ENCODE measurements at places on chromosomes 6 and 20.

- DNase-seq = no peak
Observed at GRCh38 chr6:135693811-135694370, 157.6 kb upstream of the PDE7B start.

- DNase-seq = no peak
Observed at GRCh38 chr6:136566007-136566487, 15.8 kb upstream of the MAP7 start.

DNA sequence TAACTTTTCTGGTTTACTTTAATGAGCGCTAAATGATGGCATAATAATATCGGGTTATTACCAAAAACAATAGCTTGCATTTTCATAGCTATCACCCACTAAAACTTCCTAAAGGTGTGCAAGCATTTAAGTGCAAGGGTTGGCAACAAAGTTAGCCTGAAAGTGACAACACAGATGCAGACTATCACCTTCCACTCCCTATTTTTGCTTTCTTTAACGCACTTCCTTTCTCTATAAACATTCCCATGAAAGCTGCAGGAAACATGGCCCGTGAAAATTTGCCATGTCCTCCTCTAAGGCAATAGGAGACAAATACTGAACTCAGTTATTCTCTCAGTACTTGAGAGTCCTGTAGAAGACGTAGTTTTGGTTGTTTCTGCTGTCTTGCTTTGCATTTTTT, 2.7 kb downstream of the MYCT1 start:
- DNase-seq = no peak

- no peak for DNase-seq
Observed at GRCh38 chr20:25600632-25601031, 15.3 kb upstream of the NINL start.

DNA sequence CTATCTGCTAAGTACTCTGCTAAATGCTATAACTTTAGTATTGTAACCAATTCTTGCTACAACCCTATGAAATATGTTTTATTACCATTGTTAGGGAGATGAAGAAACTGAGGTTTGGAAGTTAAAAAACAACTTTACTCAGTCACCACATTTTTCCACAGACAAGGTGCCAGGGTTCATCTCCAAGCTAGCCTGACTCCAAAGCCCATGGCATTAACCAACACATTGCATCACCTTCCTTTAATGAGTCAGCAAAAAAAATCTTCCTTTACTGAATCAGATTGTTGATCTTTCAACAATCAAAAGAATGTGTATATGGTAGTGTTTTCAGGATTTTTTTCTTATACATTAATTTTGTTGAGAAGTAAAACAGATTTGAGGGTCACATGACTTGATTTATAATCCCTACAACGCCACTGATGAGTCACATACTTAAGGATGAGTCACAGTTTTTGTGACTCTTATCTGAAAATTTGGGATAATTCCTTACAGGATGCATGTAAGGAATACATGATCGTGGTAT, 41.5 kb downstream of the MAN1A1 start:
- DNase-seq = no peak

DNA sequence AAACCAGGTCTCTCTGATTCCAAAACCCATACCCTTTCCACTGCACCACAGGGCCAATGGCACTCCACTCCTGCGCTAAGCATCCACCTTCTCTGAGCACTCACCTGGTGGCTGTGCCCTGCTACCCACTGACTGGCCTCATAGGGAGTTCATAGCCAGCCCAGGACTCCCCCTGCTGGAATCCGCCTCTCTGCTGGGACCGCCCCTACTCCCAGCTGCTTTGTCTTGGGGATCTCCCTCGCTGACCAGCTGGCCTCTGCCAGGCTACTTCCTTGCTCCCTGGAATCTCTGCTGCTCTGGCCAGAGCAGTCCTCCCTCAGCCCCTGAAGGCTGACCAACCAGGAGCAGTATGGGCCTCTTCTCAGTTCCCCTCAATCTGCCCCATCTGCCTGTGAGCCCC, 129.7 kb downstream of the FAXC start:
- DNase-seq = no peak

DNA sequence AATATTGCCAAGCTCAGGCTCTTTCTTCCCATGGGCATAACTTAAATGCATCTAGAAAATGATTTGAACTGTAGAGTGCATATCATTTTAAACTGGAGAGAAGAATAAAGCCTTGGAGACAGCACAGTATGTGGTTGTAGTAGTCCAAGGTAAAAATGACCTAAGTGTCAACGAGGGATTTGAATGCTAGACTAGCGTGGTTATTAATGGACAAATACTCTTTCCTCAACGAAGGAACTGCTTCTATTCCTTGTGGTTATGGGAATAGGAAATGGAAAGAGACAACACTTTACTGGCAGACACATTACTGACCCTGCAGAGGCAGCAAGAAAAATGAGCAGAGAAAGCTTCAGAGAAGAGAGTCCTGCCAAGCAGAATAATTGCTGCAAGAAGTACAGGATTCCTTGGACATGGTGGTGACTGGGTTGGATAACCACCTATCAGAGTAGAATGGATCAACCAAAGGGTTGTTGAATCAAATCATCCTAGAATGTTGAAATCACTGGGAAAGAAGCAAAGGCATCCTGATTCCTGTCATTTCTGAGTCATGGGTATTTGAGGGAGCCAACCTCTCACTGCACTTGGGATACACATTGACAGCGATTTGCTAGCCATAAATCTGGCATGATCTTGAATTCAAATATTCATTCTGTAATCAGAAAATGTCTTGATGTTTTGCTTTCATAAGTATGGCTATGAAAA, 258.1 kb upstream of the EPHA7 start:
- DNase-seq = no peak

DNA sequence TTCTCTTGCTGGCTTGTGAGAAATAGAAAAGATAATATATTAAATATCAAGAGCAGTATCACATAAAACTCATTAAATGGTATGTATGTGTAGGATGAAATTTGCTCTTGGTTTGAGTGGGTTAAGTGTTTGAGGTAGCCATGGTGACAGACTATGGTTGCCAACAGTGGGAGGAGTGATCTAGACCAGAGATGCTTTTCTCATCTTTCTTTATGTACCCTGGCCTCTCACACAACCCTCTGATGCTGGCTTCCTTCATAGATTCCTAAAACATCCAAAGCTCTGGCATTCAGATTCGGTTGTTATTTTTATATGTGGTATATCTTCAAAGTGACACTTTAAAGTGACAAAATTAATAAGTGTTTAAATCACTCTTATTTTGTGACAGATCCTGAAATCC, 9.0 kb upstream of the MLIP start:
- DNase-seq = no peak

DNA sequence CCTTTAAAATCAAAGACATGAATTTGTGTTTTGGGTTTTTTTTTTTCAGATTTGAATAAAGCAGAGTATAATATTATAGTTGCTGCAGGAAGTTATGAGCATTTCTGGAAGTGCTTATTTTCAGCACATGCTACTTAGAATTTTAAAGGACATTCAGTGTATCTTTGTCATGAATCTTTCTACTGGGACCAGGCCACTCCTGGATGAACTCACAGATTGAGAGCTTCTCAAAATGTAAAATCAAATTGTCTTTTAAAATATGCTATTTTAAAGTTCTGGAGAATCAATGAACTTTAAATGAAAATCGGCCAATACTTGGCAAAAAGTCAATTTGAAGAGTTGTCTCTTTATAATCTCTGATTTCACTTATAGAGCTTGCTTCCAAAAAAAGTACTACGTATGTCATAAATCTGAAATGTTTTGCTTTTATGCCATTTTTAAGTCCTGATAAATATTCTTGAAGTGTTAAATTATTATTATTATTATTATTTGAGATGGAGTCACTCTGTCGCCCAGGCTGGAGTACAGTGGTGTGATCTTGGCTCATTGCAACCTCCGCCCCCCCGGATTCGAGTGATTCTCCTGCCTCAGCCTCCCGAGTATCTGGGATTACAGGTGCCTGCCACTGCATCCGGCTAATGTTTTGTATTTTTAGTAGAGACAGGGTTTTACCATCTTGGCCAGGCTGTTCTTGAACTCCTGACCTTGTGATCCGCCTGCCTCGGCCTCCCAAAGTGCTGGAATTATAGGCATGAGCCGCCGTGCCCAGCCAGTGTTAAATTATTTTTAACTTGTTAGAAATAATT, 175.7 kb upstream of the AKAP12 start:
- DNase-seq = no peak

GRCh38 chr20:34017610-34018009, 23.9 kb downstream of the RALY start:
- DNase-seq = no peak

- DNase-seq = no peak
Observed at GRCh38 chr6:91013511-91013910, 426.6 kb upstream of the MAP3K7 start.

DNA sequence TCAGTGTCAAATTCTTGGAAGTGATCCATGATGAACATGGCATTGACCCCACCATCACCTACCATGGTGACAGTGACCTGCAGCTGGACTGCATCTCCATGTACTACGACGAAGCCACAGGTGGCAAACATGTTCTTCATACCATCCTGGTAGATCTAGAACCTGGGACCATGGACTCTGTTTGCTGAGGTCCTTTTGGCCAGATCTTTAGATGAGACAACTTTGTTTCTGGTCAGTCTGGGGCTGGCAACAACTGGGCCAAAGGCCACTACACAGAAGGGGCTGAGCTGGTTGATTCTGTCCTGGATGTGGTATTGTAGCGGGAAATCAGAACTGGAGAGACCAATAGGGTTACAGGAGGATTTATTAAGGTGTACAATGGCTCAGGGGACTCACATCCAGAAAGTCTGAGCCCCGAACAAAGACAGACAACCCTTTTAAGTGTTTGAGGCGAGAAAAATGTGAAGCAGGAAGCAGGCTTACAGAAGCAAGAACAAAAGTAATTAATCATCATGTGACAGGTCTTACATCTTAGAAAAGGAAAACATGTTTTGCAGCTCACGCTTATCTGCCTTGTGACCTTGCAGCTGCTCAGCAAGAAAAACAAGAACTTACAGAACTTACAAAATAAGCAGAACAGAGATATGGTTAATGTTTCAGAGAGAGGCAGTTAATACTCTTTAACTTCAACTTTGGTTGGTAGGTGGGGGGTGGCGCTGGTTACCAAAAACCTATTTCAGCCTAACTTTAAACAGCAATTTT, 58.8 kb upstream of the MOCS1 start:
- no peak for DNase-seq

GRCh38 chr20:39885975-39886649, 802.9 kb downstream of the MAFB start:
- DNase-seq = no peak

DNA sequence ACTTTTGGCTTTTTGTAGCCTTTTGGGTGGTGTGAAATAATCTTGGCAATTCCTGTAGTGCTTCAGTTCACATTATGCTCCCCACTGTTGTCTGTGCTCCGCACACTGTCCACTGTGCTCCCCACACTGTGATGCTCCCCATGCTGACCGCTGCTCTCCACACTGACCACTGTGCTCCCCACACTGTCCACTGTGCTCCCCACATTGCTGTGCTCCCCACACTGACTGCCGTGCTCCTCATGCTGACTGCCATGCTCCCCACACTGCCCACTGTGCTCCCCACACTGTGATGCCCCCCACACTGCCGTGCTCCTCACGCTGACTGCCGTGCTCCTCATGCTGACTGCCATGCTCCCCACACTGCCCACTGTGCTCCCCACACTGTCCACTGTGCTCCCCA, 118.9 kb downstream of the PACRG start:
- no peak for DNase-seq

DNA sequence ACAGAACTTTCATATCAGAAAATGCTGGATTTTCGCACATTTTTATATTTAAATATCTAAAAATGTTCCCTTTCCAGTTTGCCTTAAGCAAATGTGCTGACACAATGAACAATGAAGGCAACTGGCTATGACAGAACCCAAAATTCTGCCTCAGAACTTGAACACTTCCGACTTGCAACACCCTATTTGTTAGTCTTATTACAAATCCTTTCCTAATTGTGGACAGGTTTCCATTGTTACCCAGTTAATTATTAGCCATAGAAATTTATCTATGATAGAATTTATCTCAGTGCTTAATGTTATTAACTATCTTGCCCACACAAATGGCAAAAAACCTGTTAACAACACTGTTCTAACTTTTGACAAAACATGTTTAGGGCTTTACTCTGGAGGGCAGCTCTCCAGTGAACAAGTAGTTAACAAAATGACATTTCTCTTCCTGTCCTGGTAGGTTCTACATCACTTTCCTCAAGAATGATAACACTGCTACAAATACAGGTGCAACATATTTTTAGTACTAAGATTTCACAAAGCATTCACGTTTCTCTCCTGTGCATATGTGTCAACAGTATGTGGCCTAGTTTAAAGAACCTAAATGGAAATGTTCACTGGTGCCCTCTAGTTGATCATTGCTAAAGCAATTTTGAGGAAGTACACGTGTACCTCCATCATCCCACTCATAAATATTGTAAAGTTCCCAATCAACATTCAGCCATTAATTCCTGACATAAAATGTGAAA, 58.4 kb downstream of the HIVEP2 start:
- DNase-seq = no peak

DNA sequence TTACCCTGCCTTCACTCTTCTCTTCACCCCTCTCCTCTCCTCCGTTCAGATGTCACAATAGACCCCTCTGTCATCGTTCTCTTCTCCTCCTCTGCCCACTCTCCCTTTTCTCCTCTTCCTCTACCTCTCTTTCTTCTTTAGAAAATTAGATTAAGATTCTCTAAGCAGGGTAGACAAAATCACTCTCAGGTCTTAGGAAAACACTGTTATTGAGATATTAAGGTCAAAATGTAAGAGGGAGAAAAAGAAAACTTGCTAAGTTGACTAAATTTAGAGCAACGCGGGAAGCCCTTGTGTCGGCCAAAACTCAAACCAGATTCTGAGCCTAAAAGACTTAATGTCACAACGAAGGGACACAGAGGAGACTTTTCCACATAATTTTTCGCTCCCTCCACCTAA, 22.1 kb upstream of the ZNF184 start:
- DNase-seq = no peak

GRCh38 chr6:138538390-138539031, 39.2 kb upstream of the NHSL1 start:
- no peak for DNase-seq

DNA sequence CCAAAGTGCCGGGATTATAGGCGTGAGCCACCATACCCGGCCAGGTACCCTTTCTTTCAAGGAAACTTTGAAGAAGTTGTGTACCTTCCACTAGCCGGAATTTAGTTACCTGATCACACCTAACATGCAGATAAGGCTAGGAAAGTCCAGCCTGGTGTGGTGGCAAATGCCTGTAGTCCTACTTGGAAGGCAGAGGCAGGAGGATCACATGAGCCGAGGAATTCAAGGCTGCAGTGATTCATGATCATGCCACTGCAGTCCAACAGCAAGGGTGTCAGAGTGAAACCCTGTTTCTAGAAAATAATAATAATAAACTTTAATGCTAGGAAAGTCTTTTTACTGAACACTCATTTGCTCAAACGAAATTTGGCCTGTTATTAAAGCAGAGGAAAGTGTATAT, 21.0 kb downstream of the NFYA start:
- no peak for DNase-seq

- DNase-seq = no peak
Observed at GRCh38 chr6:12467706-12468670, 177.8 kb downstream of the EDN1 start.

- no peak for DNase-seq
Observed at GRCh38 chr6:17730078-17730704, 23.5 kb upstream of the NUP153 start.

GRCh38 chr20:43372051-43372450, 85.6 kb upstream of the SRSF6 start:
- no peak for DNase-seq

GRCh38 chr6:37456126-37456525, 23.1 kb downstream of the CMTR1 start:
- DNase-seq = no peak

GRCh38 chr6:111406200-111406721, 76.8 kb downstream of the REV3L start:
- no peak for DNase-seq

GRCh38 chr6:32738126-32738525, 3.1 kb upstream of the HLA-DQA2 start:
- DNase-seq = no peak
